GF-D8 (cell line): ENCODE measurements at places on chromosomes 12 and 14.

GRCh38 chr12:52698651-52699340 is 4.5 kb downstream of the KRT77 start:
- DNase-seq = no peak

DNA sequence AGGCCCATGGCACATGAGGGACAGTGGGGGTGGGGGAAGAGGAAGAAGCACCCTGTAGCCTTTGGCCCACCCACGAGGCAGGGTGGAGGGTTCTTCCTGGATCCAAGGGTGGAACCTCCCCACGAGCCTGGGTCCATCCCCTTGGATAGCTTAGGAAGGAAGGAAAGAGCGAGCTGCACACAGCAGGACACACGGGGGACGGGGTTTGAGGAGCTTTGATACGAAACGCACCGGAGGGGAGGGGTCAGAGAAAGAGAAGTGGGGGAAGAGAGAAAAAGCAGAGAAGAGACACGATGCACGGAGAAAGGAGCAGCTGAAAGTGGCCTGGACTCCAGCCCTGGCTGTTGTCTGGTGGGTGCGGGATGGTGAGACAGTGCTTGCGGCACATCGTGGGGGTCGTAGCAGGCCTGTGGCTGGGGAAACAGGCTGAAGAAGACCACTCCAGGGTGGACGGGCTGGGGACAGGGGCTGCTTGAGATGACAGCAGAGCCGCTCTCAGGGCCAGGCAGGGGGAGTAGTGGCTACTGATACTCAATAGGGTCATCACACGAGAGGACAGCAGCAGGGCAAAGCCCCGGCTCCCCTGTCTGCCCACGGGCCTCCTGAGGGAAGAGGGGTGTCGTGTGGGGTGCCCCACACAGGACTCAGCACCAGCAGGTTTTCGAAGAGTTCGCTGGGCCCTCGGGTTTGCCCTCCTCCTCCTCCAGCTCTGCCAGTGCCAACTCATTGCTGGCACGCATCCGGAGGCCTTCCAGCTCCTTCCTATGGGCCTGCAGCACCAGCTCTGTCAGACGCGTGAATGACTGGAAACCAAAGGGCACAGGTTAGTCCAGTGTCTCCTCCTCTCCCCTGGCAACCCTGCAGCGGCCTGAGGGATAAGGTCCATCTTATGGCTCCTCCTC is 5.4 kb upstream of the GPX2 start:
- no peak for DNase-seq

- DNase-seq = no peak
Observed at GRCh38 chr12:107134558-107134957, 41.2 kb upstream of the CRY1 start.

- no peak for DNase-seq
Observed at GRCh38 chr12:45504316-45505010, 225.0 kb upstream of the ARID2 start.

DNA sequence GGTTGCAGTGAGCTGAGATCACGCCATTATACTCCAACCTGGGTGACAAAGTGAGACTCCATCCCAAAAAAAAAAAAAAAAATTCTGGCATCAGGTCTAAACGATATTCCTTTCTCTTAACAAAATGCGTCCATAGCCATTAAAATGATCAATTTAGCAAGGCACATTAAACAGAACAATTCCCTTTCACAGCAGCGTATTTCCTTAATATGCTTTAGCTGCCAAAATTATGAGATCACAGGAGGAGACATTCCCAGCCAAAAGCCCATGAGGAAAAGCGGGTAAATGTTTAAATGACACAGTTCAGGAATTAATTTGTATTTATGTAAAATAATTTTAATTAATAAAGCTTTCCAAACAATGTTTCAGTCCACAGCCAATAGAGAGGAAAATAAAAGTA is 43.0 kb upstream of the SELPLG start:
- DNase-seq = no peak

- no peak for DNase-seq
Observed at GRCh38 chr12:79317179-79317847, 373.5 kb downstream of the PAWR start.

DNA sequence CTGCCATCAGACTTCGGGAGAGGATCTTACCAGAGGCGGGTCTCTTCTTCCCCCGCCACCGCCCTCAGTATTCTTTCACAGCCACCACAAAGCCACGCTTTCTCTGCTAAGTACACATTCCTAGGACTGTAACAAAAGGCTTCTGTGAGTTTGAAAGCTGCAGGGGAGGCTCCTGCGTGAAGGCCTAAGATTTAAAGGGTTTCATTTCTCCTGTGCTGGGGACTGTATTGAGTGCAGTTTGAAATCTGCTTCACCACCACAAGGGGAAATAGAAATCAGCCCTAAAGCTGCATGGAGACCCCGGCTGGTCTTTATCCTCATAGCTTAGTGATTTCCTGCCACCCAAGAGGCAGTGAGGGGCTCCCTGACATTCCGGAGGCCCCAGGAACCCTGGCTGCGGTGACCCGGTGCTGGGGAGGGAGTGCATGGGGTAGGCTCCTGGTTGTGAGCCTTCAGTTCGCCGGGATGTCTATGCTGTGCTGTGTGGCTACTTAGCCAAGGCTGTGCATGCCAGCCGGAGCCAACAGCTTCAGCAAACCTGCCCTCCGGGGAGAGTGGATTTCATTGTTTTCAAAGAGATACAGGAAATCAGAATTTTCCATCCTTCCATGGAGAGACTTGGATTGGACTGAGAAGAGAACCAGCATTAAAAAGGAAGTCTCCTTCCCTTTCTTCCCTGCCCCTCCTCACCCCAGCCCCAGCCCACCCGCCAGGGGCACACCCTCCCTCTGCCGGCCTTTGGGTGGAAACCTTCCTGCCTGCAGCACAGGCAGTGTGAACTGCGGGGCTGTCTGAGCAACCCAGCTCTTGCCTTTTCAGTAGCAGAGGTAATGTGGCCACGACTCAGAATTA is 163.3 kb downstream of the ETV6 start:
- DNase-seq = peak; percentile 3
